Subcutaneous preadipocyte (primary cell): ENCODE measurements at places on chromosomes 4 and X. TPM values are rescaled to one million over a fixed set of nuclear protein-coding genes. Genes with fewer than 3 reads are reported as not detected.

The SNCA gene
- 0.37 TPM in 1 of 2 replicates, not detected in the other for total RNA-seq

The BMPR1B gene
- 2.7 and 7.7 TPM in 2 replicates for total RNA-seq

The CYTL1 gene
- total RNA-seq = 0.20 and 0.37 TPM in 2 replicates

The OPRPN gene
- total RNA-seq = not detected in 2 replicates
